ENCODE measurements at places on chromosomes 6 and 20.

DNA sequence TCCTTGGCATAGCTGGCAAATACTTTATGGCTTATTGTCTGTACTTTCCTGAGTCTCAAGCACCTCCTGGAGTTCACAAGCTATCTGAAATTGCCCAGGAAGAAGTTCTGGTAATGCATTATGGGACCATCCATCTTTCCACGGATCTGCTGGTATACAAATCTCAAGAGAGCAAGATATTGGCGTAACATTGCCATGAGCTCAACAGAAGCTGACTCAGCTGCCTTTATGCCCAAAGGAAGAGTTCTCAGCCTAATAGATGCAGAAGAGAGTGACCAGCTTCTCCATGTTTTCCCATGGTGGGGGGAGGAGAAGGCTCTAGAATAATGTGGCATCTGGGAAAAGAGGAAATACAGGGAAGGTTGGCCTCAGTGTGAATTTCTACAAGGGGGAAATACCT, 78.7 kb downstream of the UST start:
- no peak for DNase-seq

- no peak for DNase-seq
Measured at GRCh38 chr20:3820901-3821727, 767 bp downstream of the AP5S1 start.

GRCh38 chr6:21769405-21769861, 175.9 kb downstream of the SOX4 start:
- DNase-seq, result no peak

- DNase-seq, result no peak
Measured at GRCh38 chr6:127514179-127514772, 4.9 kb downstream of the MTCL3 start.

DNA sequence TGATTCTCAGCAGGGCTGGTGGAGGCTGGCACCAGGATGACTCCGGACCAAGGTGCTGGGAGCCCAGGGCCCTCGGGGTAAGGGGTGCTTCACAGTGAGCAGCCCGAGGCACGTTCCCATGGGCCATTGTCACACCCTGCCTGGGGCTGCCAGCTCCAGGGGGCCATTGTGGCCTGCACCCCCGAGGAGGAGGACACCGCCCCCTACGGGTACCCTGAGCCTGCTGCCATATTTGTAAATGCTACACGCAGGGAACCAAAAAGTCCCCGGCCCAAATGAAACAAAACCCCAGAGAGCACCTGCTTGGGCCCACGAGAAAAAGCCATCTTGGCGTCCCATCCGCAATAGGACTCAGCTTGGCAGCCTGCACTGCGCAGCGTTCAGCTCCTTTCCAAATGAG, 64.7 kb upstream of the GATA5 start:
- no peak for DNase-seq

DNA sequence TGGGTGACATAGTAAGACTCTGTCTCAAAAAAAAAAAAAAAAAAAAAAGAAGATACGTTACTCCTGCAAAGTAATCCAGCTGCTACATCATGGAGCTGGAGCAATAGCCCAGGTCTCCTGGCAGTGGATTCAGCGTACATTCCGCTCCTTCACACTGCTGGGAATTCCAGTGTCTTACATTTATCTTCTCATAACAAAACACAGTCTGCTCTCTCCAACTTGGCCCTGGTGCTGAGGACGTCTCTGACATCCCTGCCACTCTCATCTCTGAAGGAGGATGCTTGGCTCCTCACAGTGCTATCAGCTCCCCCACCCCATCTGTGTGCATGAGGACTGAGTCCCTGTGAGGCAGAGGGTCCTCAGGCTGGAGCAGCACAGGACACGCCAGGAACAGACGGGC, 529.8 kb downstream of the CD83 start:
- DNase-seq, result no peak

- DNase-seq, result no peak
Measured at GRCh38 chr6:53731866-53732636, 62.8 kb upstream of the LRRC1 start.

- DNase-seq, result no peak
Measured at GRCh38 chr6:166726201-166726600, 99.2 kb upstream of the RPS6KA2 start.
